Stomach (tissue), 19 donors: ENCODE measurements at places on chromosomes 3 and 15.

DNA sequence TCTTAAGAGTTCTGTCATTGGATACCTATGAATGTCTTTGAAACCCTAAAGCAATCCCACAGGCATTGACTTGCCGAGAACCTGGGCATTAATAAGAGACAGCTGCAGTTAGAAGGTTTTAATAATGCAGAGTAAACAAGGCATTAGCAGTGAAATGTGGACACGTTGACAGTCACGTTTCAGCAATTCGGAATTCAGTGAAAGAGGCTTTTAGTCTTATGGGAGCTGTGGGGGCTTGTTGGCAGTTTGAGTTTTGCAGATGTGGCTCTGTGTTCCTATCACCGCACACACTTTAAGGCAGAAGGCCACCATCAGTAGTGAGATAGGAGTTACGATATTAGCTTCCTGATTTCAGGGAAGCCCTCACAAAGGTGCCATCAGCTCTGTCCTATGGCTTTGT is 145.2 kb upstream of the NUDT16 start:
- no peaks in the 10 kb centered on the region for H3K27me3 ChIP-seq
- H3K4me3 ChIP-seq = no peak overlapping the region
- H3K4me1 ChIP-seq = no peaks in the 10 kb centered on the region
- H3K36me3 ChIP-seq = no peaks in the 10 kb centered on the region

- no peak overlapping the region for H3K4me3 ChIP-seq
- peaks cover 36% of the 10 kb centered on the region for H3K36me3 ChIP-seq
- H3K4me1 ChIP-seq = peaks cover 16% of the 10 kb centered on the region
- no peak for DNase-seq
- H3K27ac ChIP-seq = no peak overlapping the region
- no peaks in the 10 kb centered on the region for H3K27me3 ChIP-seq
Observed at GRCh38 chr15:25402342-25402741, 36.5 kb downstream of the UBE3A start.

DNA sequence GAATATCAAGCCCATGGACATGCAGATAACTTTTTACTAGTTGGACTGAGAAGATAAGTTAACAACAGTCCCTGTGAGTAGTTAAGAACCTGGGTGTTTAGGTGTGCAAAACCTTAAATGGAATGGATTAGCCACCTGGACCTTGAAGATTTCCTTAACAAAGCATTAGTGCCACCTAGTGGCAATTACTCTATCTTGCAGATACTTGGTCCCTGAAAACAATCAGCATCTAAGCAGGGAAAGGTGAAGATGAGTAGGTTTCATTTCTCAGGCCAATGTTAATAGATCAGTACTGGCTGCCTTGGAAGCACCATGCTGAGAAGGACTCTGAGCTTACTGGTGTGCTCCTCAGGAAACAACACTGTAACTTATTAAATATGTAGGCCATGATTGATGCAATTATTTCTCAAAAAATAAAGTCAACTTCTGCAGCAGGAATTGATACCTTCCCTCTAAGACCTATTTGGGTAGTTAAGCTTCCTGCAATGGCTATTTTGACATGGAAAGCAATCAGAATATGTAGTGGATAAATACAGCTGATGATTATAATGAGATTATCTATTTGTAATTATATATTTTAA is 329.4 kb downstream of the TBC1D5 start:
- H3K27me3 ChIP-seq = no peaks in the 10 kb centered on the region
- H3K4me3 ChIP-seq = no peak overlapping the region
- no peaks in the 10 kb centered on the region for H3K36me3 ChIP-seq

- H3K27me3 ChIP-seq = no peaks in the 10 kb centered on the region
- peaks cover 13% of the 10 kb centered on the region for H3K4me1 ChIP-seq
- H3K27ac ChIP-seq = no peak overlapping the region
- peak; percentile 85 for DNase-seq
Observed at GRCh38 chr3:27312044-27312668, 57.0 kb downstream of the NEK10 start.

- H3K4me3 ChIP-seq = no peak overlapping the region
- no peak overlapping the region for H3K27ac ChIP-seq
- H3K27me3 ChIP-seq = no peaks in the 10 kb centered on the region
- peak; percentile 68 for DNase-seq
- H3K36me3 ChIP-seq = no peaks in the 10 kb centered on the region
- H3K4me1 ChIP-seq = no peaks in the 10 kb centered on the region
Observed at GRCh38 chr3:179768080-179768479, 115.2 kb downstream of the USP13 start.

DNA sequence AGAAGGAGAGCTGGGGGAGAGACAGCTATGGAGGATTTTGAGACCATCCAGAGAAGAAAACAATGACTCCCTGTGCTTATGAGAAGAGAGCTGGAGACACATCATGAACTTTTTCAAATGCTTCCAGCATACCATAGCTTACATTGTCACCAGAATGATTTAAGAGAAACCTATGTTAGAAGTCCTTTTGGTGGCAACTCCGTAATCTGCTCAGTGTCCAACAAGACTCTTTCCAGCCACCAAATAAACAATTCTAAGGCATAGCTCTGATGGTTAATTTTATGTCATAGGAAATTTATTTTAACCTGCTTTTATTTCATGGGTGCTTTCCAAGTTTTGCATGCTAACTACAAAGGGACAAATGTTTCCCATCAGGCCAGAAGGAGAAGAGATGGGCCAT is 200.3 kb upstream of the MCTP2 start:
- DNase-seq = peak; percentile 46
- no peak overlapping the region for H3K27ac ChIP-seq
- no peaks in the 10 kb centered on the region for H3K4me1 ChIP-seq
- peaks cover 5% of the 10 kb centered on the region for H3K27me3 ChIP-seq

DNA sequence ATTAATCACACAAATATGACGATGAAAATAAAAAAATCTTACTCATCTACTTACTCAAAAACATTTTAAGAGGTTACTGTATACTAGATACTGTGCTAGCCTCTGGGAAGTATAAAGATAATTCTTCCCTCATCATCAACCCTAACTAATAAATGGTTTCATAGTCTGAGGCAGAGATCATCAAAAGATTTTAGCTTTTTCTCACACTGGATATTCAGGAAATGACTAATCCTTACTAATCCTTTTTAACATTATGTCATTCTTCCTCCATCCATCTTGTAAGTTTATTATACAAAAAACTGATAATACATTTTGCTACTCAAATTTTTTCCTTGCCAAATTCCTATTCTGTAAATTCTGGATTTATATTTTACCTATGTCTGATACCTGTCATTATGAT is 29.7 kb downstream of the ACAD11 start:
- no peaks in the 10 kb centered on the region for H3K27me3 ChIP-seq
- no peak for DNase-seq
- H3K4me3 ChIP-seq = no peak overlapping the region
- H3K36me3 ChIP-seq = peaks cover 5% of the 10 kb centered on the region

DNA sequence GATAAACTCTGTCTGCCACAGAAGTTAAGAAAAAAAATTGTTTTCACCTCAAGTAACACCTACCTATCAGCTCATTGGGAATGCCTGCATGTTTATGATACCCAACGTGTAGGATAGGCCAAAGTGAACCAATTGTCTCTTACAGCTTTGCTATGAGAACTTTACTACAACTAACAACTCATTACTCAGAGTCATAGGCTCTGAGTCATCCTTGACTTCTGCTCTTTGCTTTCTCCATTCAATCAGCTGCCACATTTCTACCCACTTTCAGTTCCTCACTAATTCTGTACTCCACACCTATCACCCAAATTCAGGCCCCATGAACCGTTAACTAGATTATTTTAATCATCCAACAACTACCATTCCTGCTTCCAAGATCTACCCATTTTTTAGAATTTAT is 843.9 kb downstream of the TUSC7 start:
- no peak overlapping the region for H3K4me3 ChIP-seq
- H3K4me1 ChIP-seq = no peaks in the 10 kb centered on the region
- no peak overlapping the region for H3K27ac ChIP-seq
- no peaks in the 10 kb centered on the region for H3K36me3 ChIP-seq

DNA sequence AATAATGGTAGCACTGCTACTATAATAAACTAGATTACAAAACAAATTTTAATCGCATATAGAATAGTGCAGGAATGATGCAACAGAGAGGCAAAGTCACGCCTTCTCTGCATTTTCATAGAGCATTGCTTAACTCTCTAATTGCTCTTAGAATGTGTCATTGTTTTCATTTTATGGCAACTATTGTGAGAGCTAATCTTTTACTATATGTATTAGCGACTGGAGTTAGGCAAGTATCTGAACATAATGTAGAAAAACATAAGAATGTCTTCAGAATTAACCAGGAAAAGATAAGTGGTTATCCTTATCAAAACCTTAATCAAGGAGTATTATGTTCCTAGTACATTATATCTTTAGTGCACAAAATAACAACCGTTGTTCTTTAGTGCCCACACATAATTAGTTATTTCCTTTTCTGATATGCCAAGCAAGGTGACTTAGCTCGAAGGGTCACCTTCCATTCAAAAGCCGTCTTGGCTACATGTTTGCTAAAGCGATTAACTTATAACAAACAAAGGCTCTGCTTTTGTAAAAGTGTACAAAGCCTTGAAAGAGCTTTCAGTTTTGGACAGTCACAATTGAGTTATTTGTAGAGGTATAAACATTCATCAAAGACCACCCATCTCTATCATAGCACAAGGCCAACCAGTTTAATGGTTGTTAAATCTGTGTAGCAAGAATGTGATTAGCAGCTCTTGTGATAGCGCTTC is 1328.9 kb downstream of the ROBO2 start:
- peaks cover 15% of the 10 kb centered on the region for H3K4me1 ChIP-seq
- no peak for DNase-seq
- no peak overlapping the region for H3K4me3 ChIP-seq

GRCh38 chr3:191695131-191695814 is 234.3 kb downstream of the PYDC2 start:
- H3K27me3 ChIP-seq = no peaks in the 10 kb centered on the region
- H3K4me1 ChIP-seq = no peaks in the 10 kb centered on the region
- H3K36me3 ChIP-seq = no peaks in the 10 kb centered on the region
- DNase-seq = no peak

DNA sequence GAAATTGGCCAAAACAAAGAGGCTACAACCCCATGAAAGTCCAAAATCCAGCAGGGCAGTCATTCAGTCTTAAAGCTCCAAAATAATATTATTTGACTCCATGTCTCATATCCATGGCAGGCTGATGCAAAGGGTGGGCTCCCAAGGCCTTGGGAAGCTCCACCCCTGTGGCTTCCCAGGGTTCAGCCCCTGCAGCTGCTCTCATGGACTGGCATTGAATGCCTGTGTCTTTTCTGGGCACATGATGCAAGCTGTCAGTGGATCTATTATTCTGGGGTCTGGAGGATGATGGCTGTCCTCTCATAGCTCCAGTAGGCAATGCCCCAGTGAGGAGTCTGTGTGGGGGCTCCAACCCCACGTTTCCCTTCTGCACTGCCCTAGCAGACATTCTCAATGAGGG is 81.8 kb downstream of the ZMAT3 start:
- H3K4me1 ChIP-seq = no peaks in the 10 kb centered on the region
- no peak overlapping the region for H3K4me3 ChIP-seq
- no peaks in the 10 kb centered on the region for H3K27me3 ChIP-seq
- peaks cover 4% of the 10 kb centered on the region for H3K36me3 ChIP-seq

GRCh38 chr3:183266454-183266853 is 13.4 kb downstream of the B3GNT5 start:
- H3K27me3 ChIP-seq = no peaks in the 10 kb centered on the region
- H3K36me3 ChIP-seq = peaks cover 14% of the 10 kb centered on the region
- H3K4me3 ChIP-seq = no peak overlapping the region
- peaks cover 34% of the 10 kb centered on the region for H3K4me1 ChIP-seq

GRCh38 chr3:103169289-103169688 is 734.5 kb downstream of the ZPLD1 start:
- no peak for DNase-seq
- no peaks in the 10 kb centered on the region for H3K36me3 ChIP-seq
- H3K27me3 ChIP-seq = no peaks in the 10 kb centered on the region
- H3K4me1 ChIP-seq = no peaks in the 10 kb centered on the region
- no peak overlapping the region for H3K4me3 ChIP-seq

DNA sequence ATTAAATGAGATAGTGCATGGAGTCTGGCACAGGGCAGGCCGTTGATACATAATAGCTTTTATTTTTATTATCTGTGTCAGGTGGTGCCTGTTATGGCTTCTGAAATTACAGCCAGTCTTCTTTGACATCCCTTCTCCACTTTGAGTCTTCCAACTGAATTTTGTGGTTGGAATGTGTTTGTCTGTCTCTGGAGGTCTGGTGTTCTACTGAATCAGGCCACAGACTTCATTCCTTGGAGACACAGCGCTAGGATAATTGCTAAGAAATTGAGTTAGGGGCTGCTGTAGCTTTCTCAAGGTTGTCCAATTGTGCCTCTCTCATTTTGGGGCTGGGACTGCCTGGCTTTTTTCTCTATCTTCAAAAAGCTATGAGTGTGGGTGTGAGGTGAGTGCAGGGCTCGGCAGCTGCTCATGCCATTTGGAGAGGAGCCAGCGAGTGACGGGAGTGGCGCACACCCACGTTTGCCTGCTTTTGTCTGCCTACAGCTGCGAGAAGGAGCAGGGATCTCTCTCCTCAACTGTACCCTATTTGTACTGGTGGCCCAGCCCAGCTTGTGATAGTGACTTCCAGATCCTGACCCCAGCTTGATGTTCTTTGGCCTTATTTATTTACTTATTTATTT is 49.8 kb upstream of the SYN2 start:
- H3K36me3 ChIP-seq = no peaks in the 10 kb centered on the region
- no peak overlapping the region for H3K4me3 ChIP-seq
- no peak overlapping the region for H3K27ac ChIP-seq
- peaks cover 13% of the 10 kb centered on the region for H3K27me3 ChIP-seq

- H3K27ac ChIP-seq = no peak overlapping the region
- no peaks in the 10 kb centered on the region for H3K27me3 ChIP-seq
- no peaks in the 10 kb centered on the region for H3K36me3 ChIP-seq
Observed at GRCh38 chr3:124883766-124884473, 3.2 kb downstream of the ITGB5 start.

DNA sequence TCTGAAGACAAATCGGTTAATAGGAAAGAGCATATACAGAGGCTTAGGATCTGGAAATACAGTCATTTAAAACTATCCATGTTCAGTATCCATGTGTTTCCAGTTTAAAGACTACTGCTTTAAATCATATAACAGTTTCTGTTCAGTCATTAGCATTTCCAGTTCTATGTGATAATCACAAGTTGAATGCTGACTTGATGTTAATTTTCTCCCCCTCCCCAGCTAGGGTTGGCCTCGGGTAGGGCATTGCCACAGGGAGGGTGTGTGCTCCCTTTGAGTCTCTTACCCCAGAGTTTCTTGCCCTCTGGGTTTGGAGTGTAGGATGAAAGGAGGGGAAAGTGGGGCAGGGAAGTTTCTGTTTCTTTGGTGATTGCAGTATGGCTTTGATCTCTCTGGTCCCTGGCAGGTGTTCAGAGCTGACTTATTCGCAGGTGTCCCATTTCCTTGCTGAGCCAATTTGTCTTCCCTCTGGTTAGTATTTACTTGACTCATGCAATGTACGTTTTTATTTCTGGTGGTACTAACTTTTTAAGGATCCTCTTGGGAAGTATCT is 86.3 kb downstream of the SH3GL3 start:
- H3K4me3 ChIP-seq = no peak overlapping the region
- DNase-seq = no peak
- no peaks in the 10 kb centered on the region for H3K36me3 ChIP-seq
- H3K27ac ChIP-seq = no peak overlapping the region

- peaks cover 16% of the 10 kb centered on the region for H3K4me1 ChIP-seq
- H3K4me3 ChIP-seq = no peak overlapping the region
- peaks cover 74% of the 10 kb centered on the region for H3K27me3 ChIP-seq
- no peak for DNase-seq
Observed at GRCh38 chr3:181698263-181698954, 13.3 kb upstream of the SOX2 start.
